ENCODE measurements at places on chromosomes 7 and 10.
A peak's percentile ranks its signal among the peaks of the same experiment; 100 is the strongest.

DNA sequence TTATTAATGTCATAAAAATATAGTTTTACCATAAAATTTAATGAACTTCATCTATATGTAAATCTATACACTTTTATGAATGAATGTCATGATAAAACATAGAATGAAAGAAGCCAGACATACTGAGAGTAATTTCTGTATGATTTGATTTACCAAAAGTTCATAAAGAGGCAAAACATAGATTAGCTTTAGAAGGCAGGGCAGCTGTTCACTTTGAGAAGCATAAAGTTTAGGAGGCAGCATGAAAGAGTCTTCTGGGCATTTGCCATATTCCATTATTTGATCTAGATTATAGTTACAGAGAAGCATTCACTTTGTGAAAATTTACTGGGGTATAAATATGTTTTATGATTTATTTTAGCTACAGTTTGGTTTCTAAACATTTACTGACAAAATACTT is 487.2 kb downstream of the ANKRD7 start:
- DNase-seq, result no peak

GRCh38 chr10:17265468-17265867 is 37.4 kb downstream of the VIM start:
- DNase-seq, result no peak

GRCh38 chr10:58644311-58644710 is 131.6 kb downstream of the BICC1 start:
- no peak for DNase-seq

DNA sequence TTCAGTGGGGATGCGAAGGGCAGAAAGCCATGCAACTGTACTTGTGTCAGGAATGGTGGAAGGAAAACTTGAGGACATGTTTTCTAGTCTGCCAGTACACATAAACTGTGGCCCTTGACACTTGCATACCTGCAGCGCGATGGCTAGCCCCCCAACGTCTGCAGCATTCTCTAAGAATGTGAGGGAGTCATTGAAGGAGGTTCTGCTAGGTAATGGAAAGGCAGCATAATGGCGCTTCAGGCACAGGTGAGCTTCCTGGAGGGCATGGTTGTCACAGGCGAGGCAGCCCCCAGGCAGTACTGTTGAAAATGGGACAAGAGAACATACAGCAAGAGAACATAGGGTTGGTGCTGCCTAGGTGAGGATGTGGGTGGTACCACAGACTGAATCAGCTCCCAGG is 3.5 kb downstream of the LLCFC1 start:
- DNase-seq, result no peak

- DNase-seq, result no peak
Measured at GRCh38 chr10:124029559-124029958, 63.8 kb downstream of the CHST15 start.

DNA sequence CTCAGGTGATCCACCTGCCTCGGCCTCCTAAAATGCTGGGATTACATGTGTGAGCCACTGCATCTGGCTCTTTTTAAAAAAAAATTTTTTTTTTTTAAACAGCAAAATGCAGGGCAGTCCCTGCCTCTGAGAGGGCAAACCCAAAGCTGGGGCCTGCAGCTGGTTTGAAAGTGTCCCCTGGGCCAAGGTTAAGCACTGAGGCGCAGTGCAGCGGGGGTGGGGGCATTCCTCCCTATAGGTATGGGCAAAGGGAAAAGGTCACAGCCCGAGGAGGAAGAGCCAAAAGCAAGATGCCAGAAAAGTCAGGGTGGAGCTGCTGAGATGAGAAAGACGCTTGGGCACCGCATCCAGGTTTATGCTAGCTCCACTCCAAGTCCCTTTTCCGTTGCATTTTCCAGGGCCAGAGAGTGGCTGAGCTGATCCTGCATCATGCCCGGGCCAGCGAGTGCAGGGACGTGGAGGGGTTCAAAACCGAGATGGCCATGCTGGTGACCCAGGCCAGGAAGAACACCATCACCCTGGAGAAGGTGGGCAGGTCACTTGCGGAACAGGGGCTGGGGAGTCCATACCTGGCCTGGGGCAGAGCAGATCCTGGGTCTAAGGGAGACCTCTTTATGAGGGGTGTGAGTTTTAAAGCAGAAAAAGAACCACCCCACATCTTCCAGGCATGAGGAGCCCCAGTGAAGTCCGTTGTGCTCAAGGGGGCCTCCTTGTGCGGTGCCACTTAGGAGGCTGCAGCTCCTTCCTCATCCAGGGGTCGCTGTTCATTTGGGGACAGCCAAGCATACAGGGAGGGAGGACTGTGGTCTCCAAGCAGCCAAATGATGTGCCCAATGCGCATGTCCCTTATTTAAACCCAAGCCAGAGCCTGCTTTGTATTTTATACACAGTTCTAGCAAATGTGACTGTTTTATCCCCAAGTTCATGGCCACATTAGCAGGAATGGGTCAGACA is 7.0 kb upstream of the NDUFB2 start:
- no peak for DNase-seq

- DNase-seq, result no peak
Measured at GRCh38 chr10:106707657-106708056, 456.8 kb downstream of the SORCS1 start.

DNA sequence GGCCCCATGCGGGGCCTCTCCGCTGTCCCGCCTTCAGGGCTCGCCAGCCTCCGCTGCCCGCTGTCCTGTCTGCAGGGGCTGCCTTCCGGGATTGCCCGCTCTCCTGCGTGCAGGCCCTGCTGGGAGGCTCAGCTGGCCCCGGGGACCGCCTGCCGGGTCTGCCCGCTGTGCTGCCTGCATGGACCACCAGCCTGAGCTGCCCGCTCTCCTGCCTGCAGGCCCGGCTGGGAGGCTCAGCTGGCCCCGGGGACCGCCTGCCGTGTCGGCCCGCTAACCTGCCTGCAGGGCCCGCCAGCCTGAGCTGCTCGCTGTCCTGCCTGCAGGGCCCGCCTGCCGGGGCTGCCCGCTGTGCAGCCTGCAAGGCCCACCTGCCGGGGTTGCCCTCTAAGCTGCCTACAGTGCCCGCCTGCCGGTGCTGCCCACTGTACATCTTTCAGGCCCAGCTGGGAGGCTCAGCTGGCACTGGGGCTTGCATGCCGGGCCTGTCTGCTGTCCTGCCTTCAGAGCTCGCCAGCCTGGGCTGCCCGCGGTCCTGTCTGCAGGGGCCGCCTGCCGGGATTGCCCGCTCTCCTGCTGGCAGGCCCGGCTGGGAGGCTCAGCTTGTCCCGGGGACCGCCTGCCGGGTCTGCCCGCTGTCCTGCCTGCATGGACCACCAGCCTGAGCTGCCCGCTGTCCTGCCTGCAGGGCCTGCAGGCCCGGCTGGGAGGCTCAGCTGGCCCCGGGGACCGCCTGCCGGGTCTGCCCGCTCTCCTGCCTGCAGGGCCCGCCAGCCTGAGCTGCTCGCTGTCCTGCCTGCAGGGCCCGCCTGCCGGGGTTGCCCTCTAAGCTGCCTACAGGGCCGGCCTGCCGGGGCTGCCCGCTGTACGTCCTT is 165.1 kb downstream of the GLRX3 start:
- peak; percentile 74 for DNase-seq

GRCh38 chr10:121469797-121470606 is 128.2 kb downstream of the FGFR2 start:
- no peak for DNase-seq

DNA sequence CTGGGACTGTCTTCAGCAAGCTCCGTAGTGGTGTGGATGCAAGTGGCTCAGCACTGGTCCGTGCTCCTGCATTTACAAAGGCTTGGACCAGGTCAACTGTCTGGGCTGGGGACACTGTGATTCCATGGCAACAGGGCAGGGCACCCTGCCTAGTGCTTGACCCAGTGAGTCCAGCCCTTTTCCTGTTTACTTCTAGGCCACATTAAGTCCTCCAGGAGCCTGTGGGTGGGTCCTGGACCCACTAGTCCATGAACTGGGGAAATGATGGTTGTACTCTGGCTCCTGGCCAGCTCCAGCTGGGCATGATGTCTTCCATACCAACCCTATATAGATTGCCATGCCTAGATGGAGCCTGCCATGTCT is 152.0 kb downstream of the RPS24 start:
- no peak for DNase-seq

DNA sequence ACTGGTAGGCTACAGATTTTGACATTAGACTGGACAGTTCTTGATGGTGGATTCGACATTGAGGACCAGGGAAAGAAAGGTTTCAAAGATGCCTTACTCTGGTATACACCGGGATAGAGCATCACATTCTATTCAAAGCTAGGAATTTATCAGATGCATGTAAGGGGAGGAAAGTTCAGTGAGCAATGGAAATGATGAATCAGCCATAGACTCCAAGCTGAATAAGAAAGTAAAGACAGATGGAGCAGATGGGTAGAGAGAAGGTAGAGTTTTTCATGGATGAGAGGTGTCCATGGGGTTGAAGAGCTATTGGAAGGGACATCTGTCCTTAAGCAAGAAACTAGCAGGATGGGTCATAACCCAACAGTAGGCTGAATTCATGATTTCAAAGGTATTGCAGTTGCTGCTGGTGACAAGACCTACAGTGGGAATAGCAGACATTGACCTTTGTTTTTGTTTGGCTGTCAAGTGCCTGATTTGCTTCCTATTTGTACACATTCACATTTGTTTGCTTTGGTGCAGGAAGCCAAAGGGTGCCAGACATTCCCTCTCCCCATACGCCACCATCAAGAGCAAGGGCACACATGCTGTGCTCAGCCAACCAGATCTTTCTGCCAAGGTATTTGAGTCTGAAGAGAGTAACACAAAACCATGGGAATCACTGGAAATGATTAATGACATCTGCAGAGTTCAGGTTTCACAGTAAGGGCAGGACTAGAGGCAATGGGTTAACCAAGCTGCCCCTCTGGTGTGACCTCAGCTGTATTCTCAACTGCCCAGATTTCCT is 8.6 kb upstream of the CACUL1 start:
- DNase-seq, result no peak

DNA sequence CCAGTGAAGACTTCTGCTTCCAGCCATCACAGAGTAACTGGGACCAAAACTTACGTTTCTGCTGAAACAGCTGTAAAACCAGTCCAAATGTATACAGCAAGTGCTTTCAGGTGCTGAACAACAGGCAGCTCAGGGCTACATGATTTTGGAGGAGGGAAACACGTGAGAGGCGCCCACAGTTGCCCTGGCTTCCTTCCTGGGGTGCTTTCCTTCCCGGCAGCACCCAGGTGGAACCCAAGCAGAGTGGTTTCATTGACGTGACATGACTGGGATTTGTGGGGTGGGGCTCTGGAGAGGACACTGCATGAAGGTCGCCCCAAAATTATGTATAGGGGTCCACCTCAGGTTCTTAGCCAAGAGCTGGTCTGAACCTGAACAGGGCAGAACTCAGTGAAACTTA is 34.2 kb downstream of the IL2RA start:
- DNase-seq, result no peak

GRCh38 chr10:48903151-48903550 is 36.5 kb downstream of the LRRC18 start:
- DNase-seq, result no peak

DNA sequence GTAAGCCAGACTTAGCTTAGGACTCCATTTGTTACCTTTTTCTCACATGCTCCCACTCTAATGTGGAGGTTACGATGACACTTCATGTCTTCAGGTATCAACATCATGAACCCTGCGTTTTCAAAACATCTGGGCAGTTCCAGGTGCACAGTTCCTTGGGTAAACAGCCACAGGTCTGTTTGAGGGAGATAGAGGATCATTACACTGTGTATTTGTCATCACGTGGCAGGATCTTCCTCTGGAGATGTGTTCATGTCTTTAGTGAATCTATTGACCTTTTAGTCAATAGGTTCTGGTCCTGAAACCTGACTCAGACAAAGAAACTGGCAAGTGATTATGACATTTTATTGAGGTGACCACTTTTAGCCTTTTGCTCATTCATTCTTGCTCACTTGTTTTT is 145.5 kb downstream of the ANKRD7 start:
- no peak for DNase-seq

- no peak for DNase-seq
Measured at GRCh38 chr7:95198863-95199262, 125.5 kb downstream of the PON1 start.

DNA sequence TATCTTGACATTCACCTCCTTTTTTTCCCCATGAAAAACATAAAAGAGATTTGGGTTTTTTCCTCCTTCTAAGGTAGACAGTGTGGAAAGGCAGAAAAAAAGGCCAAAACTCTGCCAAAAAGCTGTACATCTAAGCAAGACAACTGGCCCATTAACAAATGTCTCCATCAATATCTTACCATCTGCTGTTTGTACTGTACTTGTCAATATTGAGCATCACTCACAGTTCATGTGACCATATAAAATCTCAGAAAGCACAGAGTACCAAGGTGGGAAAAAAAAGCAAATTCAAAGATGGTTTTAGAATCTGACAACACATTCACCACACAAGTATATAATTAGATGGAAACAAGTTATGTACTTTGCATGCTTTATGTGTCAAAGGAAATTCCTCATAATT is 52.6 kb downstream of the CACNA2D1 start:
- no peak for DNase-seq

DNA sequence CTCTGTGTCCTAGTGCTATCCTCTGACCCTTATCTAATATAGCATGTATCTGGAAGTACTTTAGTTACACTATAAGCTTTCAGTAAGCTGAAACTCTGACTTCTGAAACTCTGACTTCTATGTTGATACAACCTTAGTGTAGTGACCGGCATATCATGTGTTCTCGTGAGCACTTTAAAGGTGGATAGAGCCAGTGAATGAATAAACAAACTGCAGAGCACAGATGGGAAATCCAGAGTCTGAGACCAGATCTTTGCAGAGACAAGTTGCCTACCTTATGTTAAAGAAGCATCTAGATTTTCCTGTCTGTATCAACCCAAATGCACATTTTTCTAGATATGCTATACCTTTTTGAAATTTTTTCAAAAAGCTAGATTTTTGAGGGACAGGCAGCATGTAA is 3.5 kb downstream of the ACTA2 start:
- DNase-seq, result no peak

DNA sequence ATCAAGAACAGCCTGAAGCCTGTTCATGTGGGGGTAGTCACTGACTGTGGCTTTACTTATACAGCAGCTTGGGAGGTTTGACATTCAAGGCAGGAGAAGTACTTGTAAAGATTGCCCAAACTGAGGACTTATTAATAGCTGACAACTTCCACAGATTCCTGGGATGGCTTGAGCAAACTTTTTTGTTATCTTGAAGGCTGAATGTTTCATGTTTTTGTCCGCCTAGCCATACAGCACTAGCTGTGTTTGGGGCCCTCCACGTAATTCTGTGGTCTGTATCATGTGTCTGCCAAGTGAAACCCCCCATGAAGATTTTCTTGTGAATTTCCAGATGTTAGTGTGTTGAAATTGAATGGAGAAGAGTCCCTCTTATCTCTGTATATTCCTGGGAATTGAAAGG is 38.6 kb downstream of the FAS start:
- no peak for DNase-seq

- DNase-seq, result no peak
Measured at GRCh38 chr7:50369143-50370026, 64.9 kb downstream of the IKZF1 start.
